ENCODE measurements at places on chromosomes 5 and 9.

DNA sequence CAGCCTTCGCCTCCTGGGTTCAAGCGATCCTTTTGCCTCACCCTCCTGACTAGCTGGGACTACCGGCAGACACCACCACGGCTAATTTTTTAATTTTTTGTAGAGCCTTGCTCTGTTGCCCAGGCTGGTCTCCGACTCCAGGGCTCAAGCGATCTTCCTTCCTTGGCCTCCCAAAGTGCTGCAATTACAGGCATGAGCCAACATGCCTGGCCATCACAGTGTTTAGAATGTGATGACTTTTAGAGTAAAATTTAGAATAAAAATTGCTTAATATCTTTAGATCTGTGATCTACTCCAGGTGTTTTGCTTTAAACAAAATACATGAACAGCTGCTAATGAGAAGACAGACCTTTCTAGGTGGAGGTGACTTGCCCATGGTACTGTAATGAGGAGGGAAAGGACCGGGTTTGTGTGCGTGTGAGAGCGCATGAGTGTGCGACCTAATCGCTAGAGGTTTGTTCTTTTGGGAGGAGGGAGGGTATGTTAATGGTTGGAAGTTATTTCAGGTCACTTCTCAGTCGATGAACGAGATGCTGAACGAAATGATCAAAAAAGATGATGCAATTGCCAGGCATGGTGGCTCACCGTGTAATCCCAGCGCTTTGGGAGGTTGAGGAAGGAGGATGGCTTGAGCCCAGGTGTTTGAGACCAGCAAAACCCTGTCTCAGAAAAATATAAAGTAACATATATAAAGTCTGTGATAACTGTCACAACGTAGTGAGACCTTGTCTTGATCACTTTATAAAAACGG lies 2.0 kb downstream of the CNOT6 start:
- no peak for DNase-seq

DNA sequence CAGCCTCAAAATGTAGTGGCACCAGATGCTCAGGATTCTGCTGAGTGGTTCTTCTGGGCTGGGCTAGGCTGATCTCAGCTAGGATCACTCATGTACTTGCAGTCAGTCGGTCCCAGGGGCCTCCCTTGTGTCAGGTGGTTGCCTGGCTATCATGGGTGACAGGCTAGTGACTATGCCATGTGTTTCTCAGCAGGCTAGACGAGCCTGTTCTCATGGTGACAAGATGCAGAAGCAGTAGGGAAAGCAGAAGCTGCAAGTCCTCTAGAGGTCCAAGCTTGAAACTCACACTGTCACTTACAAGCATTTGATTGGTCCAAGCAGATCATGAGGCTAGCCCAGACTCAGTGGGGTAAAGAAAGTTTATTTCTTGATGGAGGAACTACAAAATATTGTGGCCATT lies 15.2 kb upstream of the KCNMB1 start:
- DNase-seq, result no peak

- DNase-seq, result no peak
Observed at GRCh38 chr5:139763280-139763929, 32.2 kb upstream of the PSD2 start.

DNA sequence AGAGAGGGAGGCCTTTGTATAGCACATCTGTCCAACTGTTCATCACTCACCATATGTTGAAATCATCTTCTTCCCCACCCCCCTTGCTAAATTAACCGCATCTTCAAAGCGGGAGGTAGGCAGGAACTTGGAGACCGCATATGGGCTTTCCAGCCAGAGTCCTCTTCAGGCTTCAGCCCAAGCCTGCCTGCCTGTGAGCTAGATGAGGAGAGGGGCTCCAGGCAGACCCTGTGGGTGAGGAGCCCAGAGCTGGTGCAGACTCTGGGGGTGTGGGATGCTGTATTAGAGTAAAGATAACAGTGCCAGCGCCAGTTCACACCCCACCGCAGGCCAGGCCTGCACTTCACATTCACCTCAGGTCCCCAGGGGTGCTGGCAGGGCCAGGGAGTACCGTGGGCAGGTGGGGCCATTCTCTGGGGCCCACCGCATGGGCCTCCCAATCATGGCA lies 16.2 kb downstream of the PRRC2B start:
- DNase-seq, result no peak

DNA sequence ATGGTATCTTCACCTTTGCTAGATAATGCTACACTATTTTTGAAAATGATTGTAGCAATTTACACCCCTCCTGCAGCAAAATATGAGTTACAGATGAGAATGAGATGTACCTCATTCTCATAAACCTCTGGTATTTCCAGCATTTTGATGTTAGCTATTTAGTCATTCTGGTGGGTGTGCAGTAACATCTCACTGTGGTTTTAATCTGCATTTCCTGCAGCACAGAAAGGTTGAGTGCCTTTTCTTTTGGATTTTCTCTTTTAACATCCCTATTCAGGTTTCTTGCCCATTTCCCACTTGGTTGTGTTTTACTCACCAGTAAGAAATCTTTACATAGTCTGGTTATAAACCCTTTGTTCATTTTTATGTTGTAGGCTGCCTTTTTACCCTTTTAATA lies 206.2 kb downstream of the NR3C1 start:
- no peak for DNase-seq

DNA sequence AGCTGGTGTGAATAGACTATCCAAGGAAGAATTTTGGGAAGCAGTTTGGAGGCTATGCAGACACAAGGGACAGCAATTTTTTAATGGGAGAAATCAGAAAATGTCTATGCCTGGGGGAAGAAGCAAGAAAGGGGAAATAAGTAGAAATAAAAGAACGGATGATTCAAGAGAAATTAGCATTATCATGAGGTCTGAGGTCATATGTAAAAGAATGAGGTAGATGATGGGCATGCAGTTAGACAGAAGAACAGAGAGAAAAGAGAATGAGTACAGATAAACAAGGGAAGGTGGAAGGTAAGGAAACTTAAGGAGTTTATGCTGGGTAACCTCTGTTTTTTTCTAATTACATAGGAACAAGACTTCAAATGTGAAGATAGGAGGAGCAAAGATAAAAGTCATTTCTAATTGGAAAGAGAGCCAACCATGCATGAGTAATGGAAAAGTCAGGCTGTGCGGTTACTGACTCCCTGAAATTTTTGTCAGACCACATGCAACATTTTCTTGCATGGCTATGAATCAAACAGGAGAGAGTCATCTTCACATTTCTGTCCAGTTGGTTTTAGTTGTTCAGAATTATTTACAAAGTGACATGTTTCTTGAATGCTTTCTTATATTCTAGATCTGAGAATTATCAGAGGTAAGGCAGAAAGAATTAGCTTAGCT lies 101.0 kb upstream of the PIK3R1 start:
- peak; percentile 6 for DNase-seq

DNA sequence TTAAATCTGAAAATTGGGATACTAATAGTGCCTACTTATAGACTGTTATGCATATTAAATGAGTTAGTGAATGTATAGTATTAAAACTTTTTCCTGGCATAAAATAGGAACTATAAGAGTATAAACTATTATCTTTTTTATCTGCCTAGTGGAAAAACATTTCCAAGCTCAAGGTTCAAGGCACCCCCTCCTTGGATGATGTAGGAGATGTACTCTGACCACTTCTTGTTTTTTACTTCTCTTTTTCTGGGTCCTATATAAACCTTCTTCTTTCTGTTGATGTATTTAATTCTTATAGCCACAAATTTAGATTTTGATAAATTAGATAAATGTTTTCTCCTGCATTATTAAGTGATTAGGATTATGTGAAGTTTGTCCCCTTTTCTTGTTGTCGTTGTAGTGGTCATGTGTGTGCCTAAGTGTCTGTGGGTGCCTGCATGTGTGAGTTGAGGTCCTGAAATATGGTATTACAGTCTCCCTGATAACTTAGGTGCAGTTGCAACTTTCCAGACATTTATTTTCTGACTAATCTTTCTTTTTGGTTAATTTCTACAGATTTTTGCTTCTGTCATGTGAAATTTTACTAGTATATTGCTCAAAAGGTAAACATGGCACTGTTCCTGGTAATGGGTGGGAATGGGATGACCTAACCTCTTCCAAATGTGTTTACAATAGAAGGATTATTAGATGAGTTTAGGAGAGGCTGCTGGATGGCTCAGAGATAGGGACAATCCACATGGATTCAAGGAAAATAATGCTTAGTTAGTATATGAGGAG lies 160.8 kb upstream of the CDKN2B start:
- DNase-seq, result no peak

GRCh38 chr9:89797937-89798455 lies 193.2 kb downstream of the GADD45G start:
- no peak for DNase-seq

- DNase-seq, result peak; percentile 90
Observed at GRCh38 chr5:126884269-126884819, 107.4 kb downstream of the LMNB1 start.

DNA sequence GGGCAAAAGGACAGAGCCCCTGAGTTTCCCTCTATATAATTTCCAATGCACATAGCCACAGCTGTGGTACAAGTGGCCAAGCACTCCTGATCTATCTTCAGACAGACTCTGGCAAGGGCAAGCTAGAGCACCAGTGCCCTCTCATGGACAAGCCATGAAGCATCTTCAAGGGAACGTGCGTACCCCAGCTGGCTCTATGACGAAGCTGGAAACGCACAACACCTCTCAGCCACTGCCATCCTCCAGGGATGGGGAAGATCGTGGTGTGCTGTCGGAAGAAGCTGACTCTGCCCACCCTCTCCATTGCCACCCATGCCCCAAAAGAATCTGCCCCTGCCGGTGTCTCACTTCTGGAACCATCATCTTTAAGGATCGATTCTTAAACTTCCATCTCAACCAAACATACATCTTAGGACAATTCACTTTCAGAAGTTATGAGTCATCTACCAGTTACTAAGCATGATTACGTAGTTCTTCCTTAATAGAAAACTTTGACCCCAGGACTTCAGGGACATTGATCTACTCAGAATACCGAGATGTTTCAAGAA lies 482.9 kb downstream of the AGTPBP1 start:
- DNase-seq, result no peak

GRCh38 chr9:85536514-85536913 lies 205.2 kb downstream of the AGTPBP1 start:
- no peak for DNase-seq

DNA sequence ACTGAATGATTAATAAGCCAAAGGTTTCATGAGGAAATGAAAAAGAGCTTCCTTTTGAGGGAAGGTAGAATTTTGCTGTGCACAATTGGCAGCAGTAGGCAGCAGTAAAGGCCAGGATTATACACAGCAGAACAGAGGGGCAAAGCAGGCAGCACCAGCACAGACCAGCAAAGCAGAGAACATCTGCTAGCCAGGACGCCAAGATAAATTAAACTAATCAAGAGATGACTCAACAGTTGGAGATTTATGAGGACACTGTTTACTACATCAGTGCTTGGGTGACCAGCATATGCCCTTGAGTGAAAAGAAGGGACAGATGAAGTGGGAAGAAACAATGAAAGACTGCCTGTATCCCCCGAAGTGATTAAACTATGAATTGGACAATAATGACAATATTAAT lies 871.4 kb upstream of the CDH10 start:
- DNase-seq, result no peak

DNA sequence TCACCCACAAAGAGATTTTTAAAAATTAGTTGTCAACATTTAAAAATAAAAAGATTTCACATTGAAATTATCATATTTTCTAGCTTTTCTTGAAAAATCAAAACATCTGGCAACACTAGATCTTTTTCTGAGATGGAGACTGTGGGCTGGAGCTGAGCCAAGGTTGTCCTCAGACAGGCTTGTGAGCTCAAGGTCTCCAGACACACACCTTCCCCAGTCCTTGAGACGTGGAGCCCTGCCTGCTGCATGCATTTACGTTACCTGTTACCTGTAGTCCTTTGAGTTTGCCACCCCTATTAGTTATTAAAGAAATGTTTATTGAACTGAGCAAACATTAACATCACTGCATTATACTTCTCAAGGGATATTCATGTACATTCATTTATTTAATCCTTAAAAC lies 87.5 kb upstream of the TLE1 start:
- DNase-seq, result no peak

- no peak for DNase-seq
Observed at GRCh38 chr5:76445830-76446229, 42.7 kb downstream of the IQGAP2 start.

- no peak for DNase-seq
Observed at GRCh38 chr5:80865551-80865950, 94.6 kb upstream of the RASGRF2 start.

DNA sequence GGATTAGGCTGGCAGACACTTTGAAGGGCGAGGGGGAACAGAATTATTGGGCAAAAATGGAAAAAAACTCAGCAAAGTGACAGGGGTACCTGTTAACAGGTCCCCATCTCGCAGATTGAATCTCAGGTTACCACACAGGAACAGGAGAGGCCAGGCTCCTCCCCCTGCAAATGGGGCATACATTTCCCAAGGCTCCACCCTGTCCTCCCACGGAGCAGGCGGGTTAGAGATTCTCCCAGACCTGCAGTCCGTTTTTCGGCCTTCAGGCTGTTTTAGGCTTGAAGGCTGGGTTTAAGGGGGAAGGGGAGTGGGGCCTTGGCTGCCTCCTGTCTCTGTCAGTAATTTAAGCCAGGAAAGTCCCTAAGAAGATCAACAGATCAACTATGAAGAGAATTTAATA lies 42.7 kb downstream of the LRRC70 start:
- no peak for DNase-seq

DNA sequence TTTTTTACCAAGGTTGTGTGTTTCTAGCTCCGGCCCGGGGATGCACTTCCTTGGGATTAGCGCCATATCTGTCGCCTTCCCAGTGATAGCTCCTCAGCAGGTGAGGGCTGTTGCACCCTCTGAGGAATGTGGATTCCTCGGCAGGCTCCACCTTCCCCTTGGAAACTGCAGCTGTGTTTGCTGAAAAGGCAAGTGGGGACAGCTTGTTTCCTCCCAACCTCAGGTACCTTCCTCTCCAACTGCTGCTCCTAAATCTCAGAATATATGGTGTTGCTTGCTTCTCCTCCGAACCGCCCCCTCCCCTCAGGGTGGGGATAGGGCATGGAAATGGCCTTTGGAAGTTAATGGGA lies 1.3 kb downstream of the SLC1A1 start:
- no peak for DNase-seq

DNA sequence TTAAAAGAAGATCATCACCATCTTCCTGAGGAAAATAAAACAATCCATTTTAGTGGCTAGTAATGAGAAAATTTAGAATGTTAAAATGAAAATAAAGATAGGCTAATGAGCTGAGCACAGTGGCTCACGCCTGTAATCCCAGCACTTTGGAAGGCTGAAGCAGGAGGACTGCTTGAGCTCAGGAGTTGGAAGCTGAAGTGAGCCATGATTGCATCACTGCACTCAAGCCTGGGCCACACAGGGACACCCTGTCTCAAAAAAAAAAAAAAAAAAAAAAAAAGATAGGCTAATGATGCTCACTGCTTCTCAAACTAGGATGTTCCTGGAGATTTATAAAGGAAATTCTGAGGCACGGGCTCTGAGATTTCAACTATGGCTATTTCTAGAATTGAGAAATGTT lies 50.3 kb downstream of the CPLANE1 start:
- DNase-seq, result no peak

- DNase-seq, result no peak
Observed at GRCh38 chr9:734831-735511, 106.5 kb upstream of the DMRT1 start.

GRCh38 chr5:143676802-143677201 lies 135.2 kb upstream of the HMHB1 start:
- DNase-seq, result no peak

All from hematopoietic multipotent progenitor cell treated with erythropoietin and hydrocortisone succinate and interleukin-3 and kit ligand, for 15 days (in vitro differentiated cells).